SHP77 (cell line): ENCODE measurements at places on chromosomes 16 and 17.

- DNase-seq: peak; percentile 92
These were observed 684 bp downstream of the ZNF668 start for GRCh38 chr16:31073142-31073969.

DNA sequence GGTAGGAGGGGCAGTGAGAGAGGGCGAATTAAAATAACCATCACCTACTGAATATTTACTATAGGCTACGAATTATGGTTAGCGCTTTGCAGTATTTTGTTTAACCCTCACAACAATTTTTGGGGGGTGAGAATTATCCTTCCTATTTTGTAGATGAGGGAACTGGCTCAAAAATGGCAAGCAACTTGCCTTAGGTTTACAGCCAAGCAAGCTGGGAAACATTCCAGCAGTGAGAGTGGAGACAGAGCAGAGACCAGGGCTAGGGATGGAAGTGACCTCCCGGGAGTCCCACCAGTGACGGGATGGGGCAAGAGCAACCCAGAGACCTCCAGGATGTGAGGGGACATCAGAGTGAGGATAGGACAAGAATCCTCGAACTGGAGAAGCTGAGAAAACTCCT, 352 bp upstream of the VMO1 start:
- no peak for DNase-seq

- DNase-seq: no peak
These were observed 141.4 kb downstream of the XYLT1 start for GRCh38 chr16:17329391-17329790.

GRCh38 chr17:54435966-54436365, 464.7 kb upstream of the TOM1L1 start:
- DNase-seq: no peak

DNA sequence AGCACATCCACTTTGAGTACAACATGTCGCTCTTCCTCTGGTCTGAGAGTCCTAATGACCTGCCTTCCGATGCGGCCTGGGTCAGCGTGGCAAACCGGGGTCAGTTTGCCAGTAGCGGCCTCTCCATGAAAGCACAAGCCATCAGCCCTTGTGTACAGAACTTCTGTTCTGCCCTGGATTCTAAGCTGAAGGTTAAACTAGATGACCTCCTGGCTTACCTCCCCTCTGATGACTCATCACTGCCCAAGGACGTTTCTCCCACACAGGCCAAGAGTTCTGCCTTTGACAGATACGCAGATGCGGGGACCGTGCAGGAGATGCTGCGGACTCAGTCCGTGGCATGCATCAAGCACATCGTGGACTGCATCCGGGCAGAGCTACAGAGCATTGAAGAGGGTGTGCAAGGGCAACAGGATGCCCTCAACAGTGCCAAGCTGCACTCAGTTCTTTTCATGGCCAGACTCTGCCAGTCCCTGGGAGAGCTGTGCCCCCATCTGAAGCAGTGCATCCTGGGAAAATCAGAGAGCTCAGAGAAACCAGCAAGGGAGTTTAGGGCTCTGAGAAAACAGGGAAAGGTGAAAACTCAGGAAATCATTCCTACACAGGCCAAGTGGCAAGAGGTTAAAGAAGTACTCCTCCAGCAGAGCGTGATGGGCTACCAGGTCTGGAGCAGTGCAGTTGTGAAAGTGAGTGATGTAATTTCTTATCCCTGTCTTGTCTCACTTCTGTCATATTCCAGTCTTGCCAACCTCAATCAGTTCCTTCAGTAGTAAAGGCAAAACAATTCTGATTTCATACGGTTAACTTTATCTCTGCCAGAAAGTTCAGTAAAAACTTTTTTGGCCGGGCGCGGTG, 8.6 kb downstream of the COG1 start:
- DNase-seq: no peak

DNA sequence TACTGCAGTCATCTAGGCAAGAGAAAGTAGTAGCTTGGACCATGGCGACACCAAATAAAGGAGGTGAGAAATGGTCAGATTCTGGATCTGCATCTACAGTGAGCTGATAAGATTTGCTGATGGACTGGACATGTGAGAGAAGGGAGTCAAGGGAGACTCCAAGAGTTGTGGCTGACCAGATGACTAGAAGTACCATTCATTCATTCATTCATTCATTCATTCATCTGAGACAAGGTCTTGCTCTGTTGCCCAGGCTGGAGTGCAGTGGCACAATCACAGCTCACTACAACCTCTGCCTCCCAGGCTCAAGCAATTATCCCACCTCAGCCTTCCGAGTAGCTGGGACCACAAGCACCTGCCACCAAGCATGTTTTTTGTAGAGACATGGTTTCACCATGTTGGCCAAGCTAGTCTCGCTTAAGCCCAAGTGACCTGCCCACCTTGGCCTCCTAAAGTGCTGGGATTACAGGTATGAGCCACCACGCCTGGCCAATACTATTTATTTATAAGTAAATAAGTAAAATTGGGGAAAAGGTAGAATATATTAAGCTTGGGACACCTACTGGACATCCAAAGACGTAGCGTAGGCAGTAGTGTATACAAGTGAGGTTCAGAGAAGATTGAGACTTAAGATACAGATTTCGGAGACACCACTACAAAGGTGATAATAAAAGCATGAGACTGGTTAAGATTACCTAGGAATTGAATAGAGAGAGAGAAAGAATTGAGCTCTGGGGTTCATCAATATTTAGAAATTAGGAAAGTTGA, 15.7 kb upstream of the RNF43 start:
- no peak for DNase-seq

- DNase-seq: no peak
These were observed 1.1 kb downstream of the CHST6 start for GRCh38 chr16:75494184-75494583.

GRCh38 chr16:86965840-86966550, 351.2 kb downstream of the C16orf95 start:
- DNase-seq: peak; percentile 48

DNA sequence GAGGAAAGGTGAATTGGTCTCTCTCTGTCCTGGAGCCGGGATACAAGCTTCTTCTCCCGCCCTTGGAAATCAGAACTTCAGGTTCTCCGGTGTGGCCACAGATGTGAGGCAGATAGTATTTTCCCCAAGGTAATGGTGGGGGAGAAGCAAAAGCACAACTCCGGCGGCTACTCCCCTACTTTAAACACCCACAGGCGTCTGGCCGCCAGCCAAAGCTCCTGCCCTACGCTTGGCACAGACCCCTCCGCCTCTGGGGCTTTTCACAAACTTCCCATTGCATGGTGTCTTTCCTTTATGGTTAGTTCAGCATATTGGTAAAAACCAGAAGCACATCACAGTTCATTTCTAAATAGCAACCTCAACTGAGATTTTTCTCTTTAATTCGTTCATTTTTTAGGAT, 39.4 kb upstream of the B4GALNT2 start:
- no peak for DNase-seq

GRCh38 chr17:69508814-69509213, 94.3 kb downstream of the MAP2K6 start:
- no peak for DNase-seq

DNA sequence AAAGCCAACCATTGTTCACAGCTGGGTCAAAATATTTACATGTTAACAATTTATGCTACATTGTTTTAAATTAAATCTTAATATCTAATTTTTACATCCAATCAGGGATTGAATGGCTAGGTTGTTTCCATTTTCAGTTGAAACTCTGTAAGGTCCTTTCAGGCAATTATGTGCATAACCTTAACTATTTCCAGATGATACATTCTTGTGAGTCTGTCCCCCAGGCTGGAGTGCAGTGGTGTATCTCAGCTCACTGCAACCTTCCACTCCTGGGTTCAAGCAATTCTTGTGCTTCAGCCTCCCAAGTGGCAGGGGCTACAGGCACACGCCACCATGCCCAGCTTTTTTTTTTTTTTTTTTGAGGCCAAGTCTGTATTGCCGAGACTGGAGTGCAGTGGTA, 10.4 kb downstream of the CDC42EP4 start:
- no peak for DNase-seq

DNA sequence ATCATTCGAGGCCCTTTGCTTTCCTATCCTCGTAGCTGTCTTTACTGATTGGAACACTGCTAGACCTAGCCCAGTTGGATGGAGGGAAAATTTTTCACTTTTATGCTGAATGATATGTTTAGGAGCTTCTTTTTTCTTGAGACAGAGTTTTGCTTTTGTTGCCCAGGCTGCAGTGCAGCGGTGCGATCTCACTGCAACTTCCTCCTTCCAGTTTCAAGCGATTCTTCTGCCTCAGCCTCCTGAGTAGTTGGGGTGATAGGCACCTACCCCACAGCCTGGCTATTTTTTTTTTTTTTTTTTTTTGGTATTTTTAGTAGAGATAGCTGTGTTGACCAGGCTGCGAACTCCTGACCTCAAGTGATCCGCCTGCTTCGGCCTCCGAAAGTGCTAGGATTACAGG, 17.3 kb upstream of the PSMC5 start:
- no peak for DNase-seq

DNA sequence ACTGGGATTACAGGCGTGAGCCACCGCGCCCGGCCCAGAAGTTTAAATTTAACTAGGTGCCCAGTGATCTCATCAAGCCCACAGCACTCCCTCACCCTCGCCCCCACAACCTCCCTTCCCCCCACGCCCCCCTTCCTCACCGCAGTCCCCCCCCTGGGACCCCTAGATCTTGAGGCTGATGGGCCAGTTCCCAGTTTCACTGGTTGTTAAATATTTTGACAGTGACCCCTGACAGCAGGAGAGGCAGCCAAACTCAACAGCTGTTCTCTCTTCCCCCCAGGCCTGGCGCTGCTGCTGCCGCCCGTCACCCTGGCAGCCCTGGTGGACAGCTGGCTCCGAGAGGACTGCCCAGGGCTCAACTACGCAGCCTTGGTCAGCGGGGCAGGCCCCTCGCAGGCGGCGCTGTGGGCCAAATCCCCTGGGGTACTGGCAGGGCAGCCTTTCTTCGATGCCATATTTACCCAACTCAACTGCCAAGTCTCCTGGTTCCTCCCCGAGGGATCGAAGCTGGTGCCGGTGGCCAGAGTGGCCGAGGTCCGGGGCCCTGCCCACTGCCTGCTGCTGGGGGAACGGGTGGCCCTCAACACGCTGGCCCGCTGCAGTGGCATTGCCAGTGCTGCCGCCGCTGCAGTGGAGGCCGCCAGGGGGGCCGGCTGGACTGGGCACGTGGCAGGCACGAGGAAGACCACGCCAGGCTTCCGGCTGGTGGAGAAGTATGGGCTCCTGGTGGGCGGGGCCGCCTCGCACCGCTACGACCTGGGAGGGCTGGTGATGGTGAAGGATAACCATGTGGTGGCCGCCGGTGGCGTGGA, 15.6 kb downstream of the QPRT start:
- no peak for DNase-seq

DNA sequence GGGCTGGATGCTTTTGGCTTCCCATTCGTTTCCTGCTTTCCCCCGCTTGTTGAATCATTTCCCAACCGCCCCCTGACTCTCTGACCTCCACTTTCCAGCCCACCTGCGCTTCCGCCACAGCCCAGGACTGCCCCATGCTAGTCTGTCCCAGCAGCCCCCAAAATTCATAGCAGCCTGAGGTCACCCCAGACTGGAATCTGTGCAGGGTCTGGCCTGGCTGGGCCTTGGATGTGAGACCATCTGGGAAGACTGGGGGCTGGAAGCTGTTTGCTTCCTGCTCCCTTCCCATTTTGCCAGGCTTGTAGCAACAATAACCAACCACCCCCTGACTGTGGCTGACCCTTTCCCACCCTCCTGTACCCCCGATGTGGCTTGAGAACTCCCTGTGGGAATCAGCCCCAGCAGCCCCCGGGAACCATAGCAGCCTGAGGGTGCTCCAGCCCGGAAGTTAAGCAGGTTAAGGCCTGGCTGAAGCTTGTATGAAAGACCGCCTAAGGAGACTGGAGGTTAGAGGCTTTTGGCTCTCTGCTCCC, 2290.8 kb downstream of the TP53TG3F start:
- no peak for DNase-seq

DNA sequence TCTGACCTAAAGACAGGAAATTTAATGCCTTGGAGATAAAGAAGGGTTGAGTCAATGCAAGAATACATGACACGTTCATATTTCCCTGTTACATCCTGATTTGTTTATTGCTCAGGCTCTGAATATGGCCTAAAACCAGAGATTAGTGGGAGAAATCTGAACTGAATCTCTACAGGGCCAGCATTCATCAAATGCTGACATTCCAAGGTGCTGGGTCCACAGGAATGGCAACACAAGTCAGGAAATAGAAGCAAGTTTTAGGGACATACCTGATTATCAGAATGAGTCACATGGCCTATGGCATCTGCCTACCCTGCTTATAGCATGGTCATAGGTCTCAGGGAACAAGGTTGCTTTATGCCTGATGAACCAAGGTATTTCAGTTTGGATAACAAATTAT, 117.4 kb upstream of the CES5A start:
- no peak for DNase-seq

- DNase-seq: no peak
These were observed 10.6 kb downstream of the BLTP2 start for GRCh38 chr17:28634206-28634865.

DNA sequence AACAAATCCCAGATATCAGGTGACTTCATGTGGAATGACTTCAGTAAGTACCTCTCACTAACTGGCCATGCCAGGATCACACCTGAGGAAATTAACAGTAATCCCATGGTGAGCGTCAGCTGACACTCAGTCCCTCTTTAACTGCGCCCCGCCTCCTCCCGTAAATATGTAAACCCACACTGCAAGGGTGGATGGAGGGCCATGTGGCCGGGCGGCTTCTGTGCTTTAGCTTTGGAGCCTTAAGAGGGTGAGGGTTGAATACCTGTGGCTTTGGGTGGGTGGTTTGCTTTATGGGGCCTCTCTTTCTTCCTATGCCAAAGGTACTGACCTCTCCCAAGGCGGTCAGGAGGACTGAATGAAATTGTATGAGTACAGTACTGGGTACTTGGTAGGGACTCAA, 141.7 kb downstream of the MRM1 start:
- DNase-seq: no peak

GRCh38 chr17:49629447-49629846, 48.5 kb downstream of the SPOP start:
- no peak for DNase-seq

DNA sequence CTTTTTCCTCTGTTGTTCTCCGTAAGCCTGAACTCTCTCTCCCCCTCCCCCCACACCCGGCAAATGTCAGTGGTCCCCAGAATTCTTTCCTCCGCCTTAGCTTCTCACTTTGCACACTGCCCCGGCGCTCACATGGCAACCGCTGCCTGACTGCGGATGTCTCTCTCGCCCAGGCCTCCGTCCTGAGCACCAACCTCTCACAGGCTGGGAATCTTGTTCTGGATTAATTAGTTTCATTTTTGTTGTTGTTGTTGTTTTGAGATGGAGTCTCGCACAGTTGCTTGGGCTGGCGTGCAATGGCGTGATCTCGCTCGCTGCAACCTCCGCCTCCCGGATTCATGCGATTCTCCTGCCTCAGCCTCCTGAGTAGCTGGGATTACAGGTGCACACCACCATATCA, 16.7 kb downstream of the C17orf100 start:
- no peak for DNase-seq

GRCh38 chr16:71555230-71555891, 21.5 kb downstream of the TAT start:
- no peak for DNase-seq

- no peak for DNase-seq
These were observed 52.6 kb downstream of the ZFHX3 start for GRCh38 chr16:72995151-72995881.

- no peak for DNase-seq
These were observed 2.0 kb downstream of the GRIN2A start for GRCh38 chr16:10180042-10180770.
